ENCODE measurements at places on chromosomes 2 and 18. TPM values are rescaled to one million over a fixed set of nuclear protein-coding genes. Genes with fewer than 3 reads are reported as not detected.

GRCh38 chr2:207478572-207478971, 51.2 kb upstream of the CREB1 start:
- no peaks in the 10 kb centered on the region for H3K36me3 ChIP-seq
- DNase-seq: no peak
- H3K27me3 ChIP-seq: no peaks in the 10 kb centered on the region
- no peak overlapping the region for H3K27ac ChIP-seq

GRCh38 chr2:88875736-88876135, 184.3 kb downstream of the RPIA start:
- H3K27me3 ChIP-seq: peaks cover 7% of the 10 kb centered on the region
- H3K4me1 ChIP-seq: no peaks in the 10 kb centered on the region
- no peak for DNase-seq
- H3K4me3 ChIP-seq: no peak overlapping the region
- H3K27ac ChIP-seq: no peak overlapping the region

Gene SMCHD1
- 94.5 TPM for total RNA-seq

Gene TUBA3E
- total RNA-seq: not detected

Gene IL1F10
- total RNA-seq: not detected

Data from activated CD4-positive, alpha-beta memory T cell treated with anti-CD3 and anti-CD28 coated beads for 36 hours (primary cell).